ENCODE measurements at places on chromosomes 2 and 18.

DNA sequence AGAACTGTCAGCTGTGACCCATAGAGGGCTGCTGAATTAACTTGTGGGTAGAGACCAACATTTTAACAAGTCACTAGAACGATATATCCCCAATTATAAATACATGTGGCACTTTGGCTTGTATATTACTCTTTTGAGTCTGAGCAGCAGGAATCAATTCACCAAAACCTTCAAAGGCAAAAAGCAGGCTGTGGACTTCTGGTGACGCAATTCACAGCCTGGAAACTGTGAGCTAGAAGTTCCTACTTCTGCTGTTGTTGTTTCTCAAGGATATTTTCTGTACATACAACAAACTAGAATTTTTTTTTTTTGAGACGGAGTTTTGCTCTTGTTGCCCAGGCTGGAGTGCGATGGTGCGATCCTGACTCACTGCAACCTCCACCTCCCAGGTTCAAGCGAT is 37.3 kb downstream of the PTCD3 start:
- no peak for DNase-seq

DNA sequence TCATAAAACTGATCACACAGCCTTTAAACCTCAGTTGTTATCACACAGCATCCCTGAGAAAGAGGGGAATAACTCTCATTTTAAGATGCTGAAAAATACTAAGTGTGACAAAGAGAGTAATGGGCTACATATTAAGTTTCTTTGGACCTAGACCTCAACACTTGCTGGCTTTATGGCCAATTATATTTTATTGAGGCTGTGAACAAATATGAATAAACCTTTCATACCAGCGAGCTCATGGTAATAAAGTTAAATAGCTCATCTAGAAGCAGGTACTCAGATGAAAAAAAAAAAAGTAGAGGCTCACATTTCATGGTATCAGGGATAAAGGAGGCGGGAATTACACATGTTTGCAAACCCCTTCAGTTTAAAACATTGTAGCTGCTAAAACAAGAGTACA is 75.7 kb downstream of the DOCK10 start:
- no peak for DNase-seq

GRCh38 chr2:147231607-147232006 is 613.2 kb upstream of the ACVR2A start:
- no peak for DNase-seq

DNA sequence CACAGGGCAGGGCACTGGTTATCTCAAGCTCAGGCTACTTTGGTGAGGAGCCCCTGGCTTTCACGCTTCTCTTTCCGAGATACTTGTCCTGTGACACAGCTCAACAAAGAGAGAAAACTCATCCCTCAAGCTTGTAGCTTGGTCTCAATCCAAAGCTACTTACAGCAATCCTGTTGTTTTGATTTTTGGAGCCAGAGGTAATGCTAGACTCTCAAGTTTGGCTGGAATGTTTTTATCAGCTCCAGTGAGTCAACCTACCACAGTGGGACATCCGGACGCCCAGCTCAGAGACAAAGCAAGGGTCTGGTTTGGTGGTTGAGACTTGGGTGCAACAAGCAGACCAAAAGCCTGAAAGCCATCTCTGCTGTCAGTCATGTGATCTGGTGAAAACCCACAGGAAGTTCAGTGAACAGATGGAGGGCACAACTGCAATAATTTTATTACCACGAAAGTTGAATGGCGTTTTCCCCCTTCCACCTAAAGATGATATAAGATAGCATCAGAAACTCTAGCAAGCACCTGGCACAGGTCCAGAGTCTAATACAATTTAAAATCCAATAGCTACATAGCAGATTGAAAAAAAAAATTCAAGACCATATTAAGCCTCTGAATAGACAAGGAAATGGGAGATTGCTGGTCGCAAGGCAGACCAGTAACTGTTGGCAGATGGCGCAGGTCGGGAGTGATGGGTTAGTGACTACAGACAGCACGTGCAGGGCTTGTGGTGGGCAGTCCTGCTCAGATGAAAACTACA is 102.3 kb upstream of the SMAD7 start:
- no peak for DNase-seq

GRCh38 chr2:217010173-217010572 is 150.3 kb upstream of the TNP1 start:
- no peak for DNase-seq

DNA sequence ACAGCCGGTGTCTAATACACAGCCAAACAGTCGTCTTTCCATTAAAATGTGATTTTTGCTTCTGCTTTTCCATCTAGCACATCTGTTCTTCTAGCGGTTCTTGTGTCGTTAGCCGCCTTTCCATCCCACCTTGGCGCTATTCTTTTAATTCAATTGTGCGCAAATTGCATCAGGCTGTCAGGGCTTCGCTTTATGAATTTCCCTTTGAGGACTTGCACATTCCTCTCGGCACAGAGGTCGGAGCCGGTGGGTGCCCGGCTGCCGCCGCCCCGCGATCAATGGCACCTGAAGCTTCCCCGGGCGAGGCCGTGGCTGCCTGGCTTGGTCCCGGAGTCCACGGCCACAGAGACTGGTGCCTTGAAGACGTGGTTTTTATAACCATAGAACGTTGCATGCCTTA is 33.9 kb upstream of the TSPYL6 start:
- DNase-seq = peak; percentile 76

Measured in HAP-1 (cell line).